ENCODE measurements at places on chromosomes 3 and 15.

- H3K36me3 ChIP-seq: no peaks in the 10 kb centered on the region
- no peak overlapping the region for H3K27ac ChIP-seq
- H3K27me3 ChIP-seq: no peaks in the 10 kb centered on the region
- no peaks in the 10 kb centered on the region for H3K4me1 ChIP-seq
Measured at GRCh38 chr15:25763331-25763751, 99.8 kb downstream of the ATP10A start.

DNA sequence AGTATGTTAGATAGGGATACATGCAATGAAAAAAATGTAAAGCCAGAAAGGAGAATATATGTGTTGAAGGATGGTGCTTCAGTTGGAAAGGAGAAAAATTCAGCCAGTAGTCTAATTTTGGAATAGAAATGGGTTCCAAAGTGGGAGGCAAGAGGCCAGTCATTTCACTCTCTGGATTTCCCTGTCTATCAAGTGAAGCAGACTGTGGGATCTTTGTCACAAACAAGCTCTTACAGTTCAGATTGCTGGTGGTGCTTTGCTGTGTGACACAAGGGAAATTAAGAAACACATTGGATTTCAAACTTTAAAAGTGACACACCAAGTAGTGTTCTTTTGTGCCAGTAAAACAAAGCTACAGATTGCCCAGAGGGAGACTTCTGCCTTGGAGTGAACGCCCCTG, 82.0 kb upstream of the BFSP2 start:
- no peak for DNase-seq
- no peaks in the 10 kb centered on the region for H3K4me1 ChIP-seq
- H3K27me3 ChIP-seq: no peaks in the 10 kb centered on the region
- no peak overlapping the region for H3K27ac ChIP-seq
- H3K36me3 ChIP-seq: peaks cover 17% of the 10 kb centered on the region
- no peak overlapping the region for H3K4me3 ChIP-seq

DNA sequence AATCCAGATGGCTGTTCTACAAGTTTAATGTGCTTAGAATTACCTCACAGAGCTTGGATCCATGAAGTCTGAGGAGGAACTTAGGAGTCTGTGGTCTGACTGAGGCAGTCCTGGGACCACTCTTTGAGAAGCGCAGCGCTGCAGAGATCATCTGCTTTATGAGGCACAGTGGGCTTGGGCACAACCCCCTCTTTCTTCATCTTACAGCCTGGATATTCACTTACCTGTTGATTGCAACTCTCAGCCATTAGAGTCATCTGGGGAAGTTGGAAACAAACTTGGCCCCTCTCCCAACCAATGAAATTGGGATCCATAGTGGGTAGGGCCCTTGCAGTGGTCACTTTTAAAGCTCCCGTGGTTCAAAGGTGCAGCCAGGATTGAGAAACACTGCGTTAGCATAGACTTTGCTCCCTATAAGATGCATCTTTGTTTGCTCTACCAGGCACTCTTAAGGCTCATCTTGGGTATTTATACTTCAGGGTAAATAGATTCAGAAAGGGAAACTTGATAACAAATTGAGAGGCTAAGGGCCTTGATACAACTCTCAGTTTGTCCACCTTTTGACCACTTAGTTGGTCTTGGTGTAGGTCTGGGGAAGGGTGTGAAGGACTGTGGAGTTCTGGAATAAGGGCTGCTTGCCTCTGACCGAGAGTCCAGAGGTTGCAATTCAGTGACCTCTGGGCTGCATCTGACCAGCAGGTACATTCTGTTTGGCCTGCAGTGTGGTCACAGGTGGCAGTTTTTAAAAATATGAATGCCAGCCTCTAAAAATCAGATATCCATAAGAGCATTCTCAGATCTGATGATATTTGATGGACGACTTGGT, 22.8 kb downstream of the FEM1B start:
- no peak for DNase-seq
- H3K36me3 ChIP-seq: peaks cover 3% of the 10 kb centered on the region
- peaks cover 7% of the 10 kb centered on the region for H3K4me1 ChIP-seq
- H3K4me3 ChIP-seq: no peak overlapping the region
- no peaks in the 10 kb centered on the region for H3K27me3 ChIP-seq

GRCh38 chr15:35058534-35059054, 26.5 kb downstream of the NANOGP8 start:
- DNase-seq: no peak
- H3K27ac ChIP-seq: no peak overlapping the region
- H3K4me3 ChIP-seq: no peak overlapping the region
- peaks cover 2% of the 10 kb centered on the region for H3K36me3 ChIP-seq
